Thymus (tissue), 14 donors: ENCODE measurements at places on chromosomes 6 and 20. TPM values are rescaled to one million over a fixed set of nuclear protein-coding genes. Genes with fewer than 3 reads are reported as not detected.

TSPO2 gene
- 0.38 TPM for total RNA-seq

TEAD3 gene
- total RNA-seq, result 1.1 TPM

TBXT gene
- not detected for total RNA-seq

SNPH gene
- total RNA-seq, result 0.71 TPM

MLN gene
- total RNA-seq, result 0.61 TPM

BTNL2 gene
- not detected for total RNA-seq

TDP2 gene
- 38.1 TPM for total RNA-seq

DEFB124 gene
- not detected for total RNA-seq

MAP7 gene
- total RNA-seq, result 2.5 TPM

ANGPT4 gene
- under 0.01 TPM for total RNA-seq

GHRH gene
- total RNA-seq, result 14.4 TPM

TMC2 gene
- total RNA-seq, result not detected

CYB5R4 gene
- total RNA-seq, result 20.2 TPM

NNAT gene
- 19.9 TPM for total RNA-seq

PNPLA1 gene
- total RNA-seq, result 0.09 TPM

FAM8A1 gene
- 16.8 TPM for total RNA-seq

PRDM13 gene
- not detected for total RNA-seq

SLC22A7 gene
- total RNA-seq, result 0.09 TPM

TFAP2B gene
- 0.05 TPM for total RNA-seq

PLCB1 gene
- 4.7 TPM for total RNA-seq
